ENCODE measurements at places on chromosomes 11 and 22.
A peak's percentile ranks its signal among the peaks of the same experiment; 100 is the strongest.

GRCh38 chr11:3000032-3000961 is 8.2 kb upstream of the NAP1L4 start:
- DNase-seq = no peak

DNA sequence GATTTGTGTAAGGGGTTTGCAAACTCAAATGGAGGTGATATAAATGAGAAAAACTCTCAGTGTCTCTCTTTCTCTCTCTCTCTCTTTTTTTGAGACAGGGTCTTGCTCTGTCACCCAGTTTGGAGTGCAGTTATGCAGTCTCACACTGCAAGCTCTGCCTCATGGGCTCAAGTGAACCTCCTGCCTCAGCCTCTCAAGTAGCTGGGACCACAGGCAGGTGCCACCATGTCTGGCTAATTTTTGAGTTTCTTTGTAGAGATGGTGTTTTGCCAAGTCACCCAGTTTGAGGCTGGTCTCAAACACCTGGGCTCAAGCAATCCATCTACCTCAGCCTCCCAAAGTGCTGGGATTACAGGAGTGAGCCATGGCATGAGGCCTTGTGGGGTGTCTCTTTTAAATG is 2.9 kb downstream of the BIRC3 start:
- no peak for DNase-seq

DNA sequence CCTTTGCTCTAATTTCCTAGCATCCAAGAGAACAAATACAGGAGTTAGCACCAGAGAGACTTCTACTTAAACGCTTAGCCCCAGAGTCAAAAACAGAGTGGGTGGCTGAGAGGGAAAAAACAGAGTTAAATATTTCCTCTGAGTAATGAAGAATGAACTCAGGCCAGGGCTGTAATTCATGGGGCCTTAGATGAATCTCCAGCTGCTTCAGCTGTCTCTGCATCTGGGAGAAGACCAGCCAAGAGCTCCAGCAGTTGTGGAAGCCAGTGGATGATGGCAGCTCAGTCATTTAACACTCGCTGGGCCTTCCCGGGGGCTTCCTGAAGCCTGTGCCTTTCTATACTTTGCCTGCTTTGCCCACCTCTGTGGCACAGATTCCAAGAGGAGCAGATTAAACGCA is 5.7 kb upstream of the ADAMTS15 start:
- DNase-seq = no peak

DNA sequence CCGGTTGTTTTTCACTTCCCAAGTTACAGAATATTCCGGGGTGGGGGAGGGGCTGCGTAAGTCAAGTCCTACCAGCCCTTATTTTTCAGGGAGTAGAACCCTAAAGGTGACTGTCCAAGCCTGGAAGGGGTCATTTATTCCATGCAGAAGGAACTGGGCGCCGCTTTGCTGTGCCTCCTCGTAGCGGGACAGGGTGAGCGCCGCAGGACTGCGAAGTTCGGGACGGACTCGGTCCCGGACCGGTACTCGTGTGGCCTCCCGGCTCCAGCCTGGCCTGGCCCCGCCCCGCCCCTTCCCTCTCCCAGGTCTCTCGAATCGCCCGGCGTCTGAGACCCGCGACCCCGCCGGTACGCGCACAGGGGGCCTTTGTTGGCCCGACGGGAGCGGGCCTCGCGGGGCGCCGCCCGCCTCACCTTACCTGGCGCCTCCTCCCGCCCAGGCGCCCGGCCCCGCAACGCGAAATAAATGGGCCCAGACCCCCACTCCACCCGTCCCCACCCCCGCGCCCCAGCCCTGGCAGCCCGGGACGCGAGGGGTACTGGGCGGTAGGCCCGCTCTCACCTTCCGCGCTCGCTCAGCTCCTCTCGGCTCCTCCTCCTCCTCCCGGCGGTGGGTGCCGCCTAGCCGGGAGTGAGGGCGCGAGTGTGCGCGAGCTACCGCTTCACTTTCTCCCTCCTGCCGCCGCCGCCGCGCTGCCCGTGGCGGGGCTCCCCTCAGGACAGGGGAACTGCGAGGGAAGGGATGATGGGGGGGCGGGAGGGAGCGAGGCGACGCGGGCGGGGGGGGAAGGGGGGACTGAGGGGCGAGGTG is 698 bp downstream of the PAK1 start:
- DNase-seq = peak; percentile 36

DNA sequence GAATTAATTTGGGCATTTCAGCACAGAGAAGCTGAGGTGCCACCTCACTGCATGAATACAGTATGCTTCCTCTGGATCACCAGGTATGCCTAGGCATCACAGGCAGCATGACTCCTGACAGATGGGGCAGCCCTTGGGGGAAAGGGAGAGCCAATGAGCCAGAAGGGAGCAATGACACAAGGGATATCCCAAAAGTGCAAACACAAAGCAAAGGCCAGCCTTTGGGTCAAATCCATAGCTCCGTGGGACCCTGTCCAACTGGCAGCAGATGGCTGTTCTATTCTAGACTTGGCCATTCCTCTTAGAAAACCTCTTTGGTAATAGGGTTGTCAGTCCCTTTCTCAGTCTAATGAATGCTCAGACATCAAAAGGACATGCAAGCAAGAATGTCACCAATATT is 73.3 kb downstream of the SERGEF start:
- no peak for DNase-seq

Measured in effector CD4-positive, alpha-beta T cell (primary cell).